Left renal pelvis (tissue), 4 donors: ENCODE measurements at places on chromosomes 3 and 15.

DNA sequence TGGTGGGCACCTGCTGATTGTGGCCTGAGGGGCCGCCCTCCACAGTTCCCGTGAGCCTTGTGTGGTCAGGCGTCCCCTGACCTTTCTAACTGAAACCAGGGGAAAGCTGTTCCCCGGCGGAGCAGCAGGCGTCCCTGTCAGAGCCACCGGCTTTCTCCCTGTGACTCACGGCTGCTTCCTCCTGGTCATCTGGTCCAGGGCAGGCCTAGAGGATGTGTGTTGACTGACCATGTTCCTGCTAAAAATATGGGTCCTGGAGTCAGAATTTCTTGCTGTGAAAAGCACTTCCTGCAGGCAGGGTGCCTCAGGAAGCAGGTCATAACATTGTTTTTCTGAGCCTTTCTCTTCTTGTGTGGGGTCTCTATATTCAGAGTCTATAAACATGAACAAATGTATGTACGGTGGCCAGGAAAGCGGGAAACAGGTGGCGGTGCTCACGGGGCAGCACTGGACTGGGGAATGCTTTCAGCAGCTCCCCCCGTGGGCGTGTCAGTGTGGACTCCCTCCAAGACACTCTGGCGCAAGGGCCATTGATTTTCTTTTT is 38.4 kb upstream of the CGNL1 start:
- no peak for DNase-seq

GRCh38 chr15:51750186-51750585 is 1.2 kb upstream of the TMOD2 start:
- no peak for DNase-seq

DNA sequence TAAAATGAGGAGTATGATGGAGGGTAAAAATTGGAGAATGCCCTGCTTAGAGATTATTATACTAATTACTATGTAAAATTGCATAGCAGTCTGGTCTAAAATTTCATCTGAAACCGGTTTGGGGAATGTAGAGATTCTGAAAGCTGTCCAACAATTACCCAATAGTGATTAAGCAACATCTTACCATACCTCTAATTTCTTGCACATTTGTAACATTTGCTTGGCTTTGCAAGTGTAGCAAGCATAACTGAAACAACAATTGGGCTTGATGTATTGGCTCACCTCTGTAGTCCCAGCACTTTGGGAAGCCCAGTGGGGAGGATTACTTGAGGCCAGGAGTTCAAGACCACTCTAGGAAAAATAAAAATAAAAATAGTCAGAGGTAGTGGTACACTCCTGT is 17.4 kb downstream of the AADACL2 start:
- DNase-seq: no peak

DNA sequence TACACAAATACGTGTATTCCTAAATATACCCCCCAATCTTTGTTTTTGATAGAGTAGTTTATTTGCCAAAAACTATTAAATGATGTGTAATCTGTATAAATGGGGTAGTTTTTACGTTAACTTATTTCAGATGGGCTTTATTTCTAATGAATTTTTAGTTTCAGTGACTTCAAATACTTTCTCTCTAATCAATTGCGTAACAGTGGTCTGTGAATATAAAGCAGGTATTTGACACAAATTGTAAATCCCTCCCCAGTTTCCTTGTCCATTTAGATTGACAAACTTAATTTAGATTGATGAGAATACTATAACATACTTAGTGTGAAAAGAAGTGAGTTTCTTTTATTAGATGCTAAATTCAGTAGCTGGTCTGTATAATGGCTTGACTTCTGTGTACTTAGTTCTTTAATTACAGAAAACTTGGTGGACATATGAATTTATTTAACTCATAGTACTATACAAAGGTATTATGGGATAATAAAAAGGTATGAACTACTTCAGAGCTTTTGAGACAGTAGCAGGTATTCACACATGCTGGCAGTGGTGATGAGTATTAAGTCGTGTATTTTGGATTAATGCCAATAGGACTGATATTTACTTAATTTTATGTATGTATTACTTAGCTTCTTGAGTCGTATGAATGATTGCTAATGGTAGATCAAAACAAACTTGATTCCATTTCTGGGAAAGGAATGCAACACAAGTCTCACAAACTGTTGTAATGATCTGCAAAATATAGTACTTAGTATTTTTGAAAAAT is 81.6 kb downstream of the STT3B start:
- DNase-seq: no peak

DNA sequence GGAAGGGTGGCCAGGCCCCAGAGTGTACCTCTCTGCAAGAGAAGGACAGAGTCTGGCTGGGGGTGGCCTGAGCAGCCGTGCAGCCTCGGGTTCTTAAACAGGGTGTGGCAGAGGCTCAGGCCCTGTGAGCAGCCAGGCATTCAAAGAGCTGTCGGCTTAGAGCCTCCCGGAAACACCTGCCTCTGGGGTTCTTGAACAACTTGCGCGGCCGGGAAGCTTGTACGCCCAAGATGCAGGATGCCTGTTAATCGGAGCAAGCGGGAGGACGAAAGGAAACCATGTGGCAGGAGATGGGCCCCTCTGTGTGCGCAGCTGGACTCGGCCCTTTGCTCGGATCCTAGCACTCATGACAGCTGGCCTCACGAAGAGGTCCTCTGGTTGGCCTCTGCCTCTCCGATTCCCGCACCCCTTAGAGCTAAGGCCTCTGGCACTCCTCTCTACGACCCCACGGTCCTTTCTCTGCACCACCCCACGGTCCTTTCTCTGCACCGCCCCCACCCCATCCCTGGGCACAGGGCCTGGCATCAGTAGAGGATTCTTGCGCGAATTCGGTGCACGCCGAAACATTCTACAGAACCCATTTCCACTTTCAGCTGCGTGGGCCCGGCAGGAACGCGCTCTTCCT is 23.9 kb upstream of the TXNRD3 start:
- DNase-seq: no peak
